ENCODE measurements at places on chromosomes 12 and 14. TPM values are rescaled to one million over a fixed set of nuclear protein-coding genes. Genes with fewer than 3 reads are reported as not detected.

GEMIN2 gene
- 8.8 TPM for total RNA-seq

- no peak for DNase-seq
These were observed 2.0 kb downstream of the EMC9 start for GRCh38 chr14:24139272-24139934.

DNA sequence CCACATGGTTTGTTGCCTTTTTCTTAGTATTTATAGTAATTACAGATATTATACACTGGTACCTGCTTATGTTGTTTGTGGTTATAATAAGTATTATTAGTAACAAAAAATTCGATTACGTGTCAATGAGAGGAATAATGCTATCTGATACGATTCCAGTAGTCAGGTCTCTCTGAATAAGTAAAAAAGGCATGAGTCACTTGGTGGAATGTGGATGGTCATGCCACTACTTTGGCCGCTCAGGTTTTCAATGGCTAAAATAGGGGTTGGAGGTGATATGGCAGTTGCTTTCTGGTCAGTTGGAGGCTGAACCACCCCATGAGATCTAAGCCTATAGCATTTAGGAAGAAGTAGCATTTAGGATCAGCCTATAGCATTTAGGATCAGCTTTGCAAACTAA, 255.9 kb downstream of the NPAS3 start:
- no peak for DNase-seq

- DNase-seq: no peak
These were observed 378.9 kb downstream of the FUT8 start for GRCh38 chr14:65791191-65791981.

DNA sequence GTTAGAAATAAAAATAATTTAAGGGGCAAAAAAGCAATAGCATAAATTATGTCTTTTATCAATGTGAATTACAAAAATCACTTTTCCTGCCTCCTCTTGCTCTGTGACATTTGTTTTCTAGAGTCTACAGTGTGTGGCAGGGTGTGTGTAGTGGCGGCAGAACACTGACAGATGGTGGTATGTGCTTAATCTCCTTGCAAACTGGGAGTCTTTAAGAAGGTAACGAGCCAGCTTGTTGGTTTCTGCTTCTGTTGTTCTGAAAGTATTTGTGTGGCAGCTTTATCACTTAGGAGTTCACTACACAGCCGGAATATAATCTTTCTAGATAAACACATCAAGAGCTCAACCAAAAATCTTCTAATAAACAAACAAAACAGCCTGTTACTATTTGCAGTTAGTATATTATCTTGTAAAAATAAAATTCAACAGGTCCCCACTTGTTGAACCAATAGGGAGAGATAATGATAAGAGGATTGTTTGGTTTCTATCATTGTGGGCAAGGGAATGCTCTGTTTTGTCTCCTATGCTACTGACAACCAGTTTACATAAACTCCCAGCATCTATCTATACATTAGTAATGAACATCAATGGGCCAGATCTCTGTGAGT, 13.0 kb downstream of the CDKL1 start:
- DNase-seq: no peak

DNA sequence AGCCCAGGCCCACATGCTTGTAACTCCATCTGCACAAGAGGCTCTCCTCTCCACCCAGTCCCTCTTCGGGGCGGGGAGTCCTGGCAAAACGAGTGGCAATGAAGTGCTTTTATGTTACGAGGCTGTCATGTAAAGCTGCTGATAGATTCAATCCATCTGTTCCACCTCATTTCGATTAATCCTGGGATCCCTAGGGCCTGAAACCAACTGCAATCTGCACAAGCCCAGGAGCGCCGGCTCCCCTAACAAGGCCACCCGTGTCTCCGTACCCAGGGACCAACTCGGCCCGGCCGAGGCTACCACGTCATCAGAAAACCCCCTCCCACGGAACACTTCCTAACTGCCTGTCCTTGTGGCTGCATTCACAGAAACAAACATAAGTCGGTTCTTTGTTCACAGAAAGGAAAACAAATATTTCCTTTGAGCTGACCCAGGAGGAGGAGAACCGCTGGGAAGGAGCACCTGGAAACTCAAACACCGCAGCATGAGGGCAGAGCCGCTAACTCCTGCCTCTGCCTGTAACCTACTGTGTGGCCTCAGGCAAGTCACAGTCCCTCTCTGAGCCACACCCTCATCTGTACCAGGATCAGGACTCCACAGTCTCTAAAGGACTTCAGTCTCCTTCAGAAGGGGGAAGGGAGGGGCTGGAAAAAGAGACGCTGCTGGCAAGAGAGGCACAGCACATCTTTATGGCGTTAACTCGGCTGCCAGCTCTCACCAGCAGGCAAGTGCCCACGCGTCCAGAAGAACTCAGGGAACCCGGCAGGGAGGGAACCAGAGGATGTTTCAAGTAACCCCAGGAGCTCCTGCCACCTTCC, 47.8 kb downstream of the CCDC88C start:
- DNase-seq: no peak

- peak; percentile 55 for DNase-seq
These were observed 9.8 kb downstream of the ZNF385A start for GRCh38 chr12:54374562-54375258.

- DNase-seq: no peak
These were observed 115.0 kb upstream of the SRRM4 start for GRCh38 chr12:118866346-118866745.

GRCh38 chr12:90575995-90576394, 379.0 kb downstream of the CCER1 start:
- no peak for DNase-seq

RNASE3 gene
- total RNA-seq: not detected

RNASE7 gene
- total RNA-seq: not detected

DNA sequence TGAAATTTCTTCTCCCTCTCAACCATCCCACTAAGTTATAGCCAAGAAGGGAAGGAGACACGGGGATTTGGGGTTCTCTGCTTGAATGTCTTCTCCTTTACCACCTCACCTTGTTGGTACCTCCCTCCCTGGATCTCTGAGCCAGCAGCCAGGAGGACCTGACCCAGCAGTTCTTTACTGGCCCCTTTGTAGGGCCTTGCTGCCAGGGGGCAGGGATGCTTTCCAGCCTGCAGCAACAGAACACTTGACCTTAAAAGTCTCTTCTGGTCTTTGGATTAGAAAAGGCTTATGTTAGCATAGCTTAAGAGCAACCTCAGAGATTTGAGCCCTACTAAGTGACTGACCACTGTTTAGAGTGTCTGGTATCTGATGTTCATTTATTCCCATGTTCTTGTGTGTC, 10.4 kb downstream of the MLEC start:
- DNase-seq: no peak

- DNase-seq: peak; percentile 76
These were observed 2.0 kb upstream of the CCDC63 start for GRCh38 chr12:110844551-110845338.

DNA sequence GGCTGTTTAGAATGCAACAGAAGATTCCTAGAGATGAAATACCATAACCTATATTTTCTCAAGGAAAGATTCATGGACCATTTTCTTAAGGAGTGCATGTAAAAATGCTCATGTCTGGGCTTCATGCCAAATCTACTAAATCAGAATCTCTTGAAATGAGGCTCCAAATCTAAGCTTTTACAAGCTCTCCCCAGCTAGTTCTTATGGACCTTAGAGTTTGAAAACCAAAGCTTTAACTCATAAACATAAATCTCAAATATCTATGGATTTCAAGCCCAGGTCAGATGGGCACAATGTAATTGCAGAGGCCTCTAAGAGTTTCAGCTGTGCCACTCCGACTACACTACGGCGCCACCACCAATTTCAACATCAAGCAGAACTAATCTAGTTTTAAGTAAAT, 117.3 kb upstream of the CAND1 start:
- no peak for DNase-seq

KRT72 gene
- total RNA-seq: not detected
